ENCODE measurements at places on chromosomes 1 and 21. TPM values are rescaled to one million over a fixed set of nuclear protein-coding genes. Genes with fewer than 3 reads are reported as not detected.

- DNase-seq, result no peak
Measured at GRCh38 chr1:3699596-3699995, 47.3 kb downstream of the TP73 start.

The SPRR2G gene
- total RNA-seq, result not detected

- no peak for DNase-seq
Measured at GRCh38 chr1:244346972-244347618, 104.6 kb downstream of the ADSS2 start.

The NID1 gene
- total RNA-seq, result 107 TPM

DNA sequence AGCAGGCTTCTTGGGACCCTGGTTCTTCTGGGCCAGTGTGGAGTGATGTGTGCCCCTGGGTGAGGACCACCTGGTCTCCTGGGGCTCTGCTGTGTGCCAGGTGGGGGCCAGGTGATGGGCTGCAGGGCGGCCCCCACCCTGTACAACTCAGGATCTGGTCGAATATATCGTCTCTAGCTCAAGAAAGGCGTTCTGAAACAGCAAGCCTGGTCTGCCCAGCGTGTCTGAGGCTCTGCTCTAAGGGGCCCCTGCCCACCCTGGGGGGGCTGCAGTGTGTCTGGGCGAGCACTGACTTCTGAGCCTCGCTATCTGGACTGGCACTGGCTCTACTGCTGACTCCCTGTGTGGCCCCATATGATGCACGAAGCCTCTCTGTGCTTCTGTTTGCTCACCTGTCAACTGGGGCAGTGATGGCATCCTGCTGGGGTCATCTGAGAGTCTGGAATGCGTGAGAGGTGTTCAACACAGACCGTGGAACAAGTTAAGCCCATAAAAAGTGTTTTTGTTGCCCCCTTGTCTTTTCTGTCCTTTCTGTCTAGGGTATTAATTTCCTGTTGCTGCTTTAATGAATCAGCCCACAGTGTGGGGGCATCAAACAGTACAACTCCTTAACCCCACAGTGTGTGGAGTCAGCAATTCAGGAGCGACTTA lies 56.0 kb upstream of the TRAPPC10 start:
- no peak for DNase-seq

DNA sequence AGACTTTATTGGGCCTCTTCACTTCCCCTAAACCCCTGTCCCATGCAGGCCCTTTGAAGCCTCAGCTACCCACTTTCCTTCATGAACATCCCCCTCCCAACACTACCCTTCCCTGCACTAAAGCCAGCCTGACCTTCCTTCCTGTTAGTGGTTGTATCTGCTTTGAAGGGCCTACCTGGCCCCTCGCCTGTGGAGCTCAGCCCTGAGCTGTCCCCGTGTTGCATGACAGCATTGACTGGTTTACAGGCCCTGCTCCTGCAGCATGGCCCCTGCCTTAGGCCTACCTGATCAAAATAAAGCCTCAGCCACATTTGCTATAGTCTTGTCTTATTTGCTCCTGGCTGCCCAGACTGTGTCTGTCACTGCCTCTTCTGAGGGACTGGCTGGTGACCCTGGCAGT lies 5.5 kb downstream of the GSTM4 start:
- DNase-seq, result no peak

DNA sequence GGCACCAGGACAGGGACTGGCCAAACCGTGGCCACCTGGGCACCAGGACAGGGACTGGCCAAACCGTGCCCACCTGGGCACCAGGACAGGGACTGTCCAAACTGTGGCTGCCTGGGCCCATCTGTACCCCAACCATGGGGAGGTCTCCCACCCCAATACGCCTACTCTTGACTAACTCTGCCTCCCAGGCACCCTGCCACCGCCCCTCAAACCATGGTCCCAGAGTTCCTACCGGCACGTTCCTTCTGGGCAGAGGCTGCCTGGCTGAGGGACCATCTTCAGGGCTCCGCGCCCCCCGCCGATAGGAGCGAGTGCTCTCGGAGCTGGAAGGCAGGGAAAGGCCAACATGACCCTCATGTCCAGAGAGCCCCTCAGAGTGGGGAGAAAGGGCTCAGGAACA lies 6.3 kb upstream of the TCEA3 start:
- no peak for DNase-seq

- peak; percentile 38 for DNase-seq
Measured at GRCh38 chr21:45442276-45442675, 37.3 kb downstream of the COL18A1 start.

DNA sequence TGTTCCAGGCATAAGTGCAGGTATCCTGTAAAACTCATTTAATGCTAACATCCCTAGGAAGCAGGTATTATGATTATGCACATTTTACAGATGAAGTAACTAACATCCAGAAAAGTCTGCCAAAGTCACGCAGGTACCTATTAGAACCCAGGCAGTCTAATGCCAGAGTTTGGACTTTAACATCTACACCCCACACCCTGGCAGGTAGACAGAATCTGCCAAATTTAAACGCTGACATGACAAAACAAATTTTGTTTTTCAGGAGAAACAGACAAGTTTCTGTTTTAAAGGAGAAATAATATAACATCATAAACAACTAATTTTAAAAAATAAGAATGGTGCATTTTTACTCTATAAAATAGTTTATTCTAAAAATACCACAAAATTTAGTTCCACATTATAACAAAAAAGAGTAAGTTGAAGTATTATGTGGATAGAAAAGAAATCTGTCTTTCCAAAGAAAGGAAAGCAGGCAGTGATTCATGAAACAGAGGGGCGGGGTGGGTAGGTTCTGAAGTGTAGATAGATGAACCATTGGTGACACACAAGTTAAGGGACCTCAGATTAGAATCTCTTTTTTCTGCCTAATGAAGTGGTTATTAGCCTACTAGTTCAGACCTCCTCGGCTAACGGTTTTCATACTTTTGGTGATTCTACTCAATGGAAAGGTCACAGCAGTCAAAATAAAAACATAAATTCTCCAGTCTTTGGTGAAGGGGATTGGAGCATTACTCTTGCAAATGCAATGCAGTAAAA lies 1.7 kb downstream of the ASPM start:
- no peak for DNase-seq

DNA sequence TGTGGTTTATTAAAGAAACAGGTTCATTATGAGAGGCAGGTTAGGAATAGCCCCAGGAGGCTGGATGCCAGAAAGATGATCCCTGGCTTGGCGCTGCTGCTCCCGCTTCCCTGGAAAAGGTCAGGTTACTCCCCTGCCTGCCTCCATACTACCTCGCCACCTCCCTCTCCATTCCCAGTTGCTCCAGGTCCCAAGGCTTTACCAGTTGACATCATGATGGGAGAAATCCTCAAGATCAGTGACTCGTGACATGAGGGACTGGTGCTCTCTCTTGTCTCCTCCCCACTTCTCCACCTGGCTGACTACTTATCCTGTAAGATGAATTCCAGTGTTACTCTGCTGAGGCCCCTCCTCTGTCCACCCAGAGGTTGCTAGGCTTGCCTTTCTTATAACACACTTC lies 19.7 kb downstream of the VASH2 start:
- no peak for DNase-seq

DNA sequence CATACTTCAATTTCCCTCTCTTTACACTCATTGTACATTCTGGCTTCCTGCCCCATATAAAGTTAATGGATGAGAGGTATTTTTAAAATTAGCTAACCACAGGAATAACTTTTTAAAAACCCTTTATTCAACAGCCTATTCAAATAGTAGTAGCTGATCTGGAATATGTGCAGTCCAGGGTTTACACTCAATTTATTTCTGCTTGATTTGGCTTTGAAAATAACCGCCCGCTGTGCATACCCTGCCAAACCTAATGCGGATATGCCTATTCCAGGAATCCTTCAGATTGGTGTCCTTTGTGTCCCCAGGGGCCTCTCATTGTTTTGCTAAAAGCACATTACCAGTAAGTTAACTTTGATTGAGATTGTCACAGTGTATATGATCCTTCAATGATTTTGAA lies 1686.2 kb downstream of the PLA2G4A start:
- no peak for DNase-seq

The KRTAP21-3 gene
- not detected for total RNA-seq

DNA sequence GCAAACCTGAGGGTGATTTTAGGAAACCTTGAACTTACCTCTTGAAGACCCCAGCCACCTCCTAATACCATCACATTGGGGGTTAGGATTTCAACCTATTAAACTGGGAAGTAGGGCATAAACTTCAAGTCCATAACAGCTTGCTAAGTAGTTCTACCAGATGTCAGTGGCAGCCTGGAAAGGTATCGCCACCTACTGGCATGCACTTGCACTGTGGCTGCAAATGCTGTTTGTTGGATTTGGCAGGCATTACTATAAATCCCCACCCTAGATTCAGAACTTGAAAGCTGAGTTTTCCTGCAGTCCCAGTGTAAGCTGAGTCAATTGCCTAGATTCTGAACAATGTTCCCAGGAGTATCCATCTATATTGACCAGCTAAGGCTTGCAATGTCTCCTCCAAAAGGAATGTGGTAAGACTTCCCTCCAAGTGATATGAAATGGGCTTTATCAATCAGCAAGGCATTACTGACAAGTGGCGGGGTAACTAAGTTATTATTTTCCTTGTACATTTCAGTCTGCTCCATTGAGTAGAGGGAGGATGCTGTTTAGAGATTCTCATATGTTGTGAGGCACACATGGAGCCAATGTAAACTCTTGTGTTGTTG lies 474.5 kb downstream of the PTPRC start:
- DNase-seq, result peak; percentile 23

- no peak for DNase-seq
Measured at GRCh38 chr1:6873298-6874015, 88.2 kb downstream of the CAMTA1 start.

DNA sequence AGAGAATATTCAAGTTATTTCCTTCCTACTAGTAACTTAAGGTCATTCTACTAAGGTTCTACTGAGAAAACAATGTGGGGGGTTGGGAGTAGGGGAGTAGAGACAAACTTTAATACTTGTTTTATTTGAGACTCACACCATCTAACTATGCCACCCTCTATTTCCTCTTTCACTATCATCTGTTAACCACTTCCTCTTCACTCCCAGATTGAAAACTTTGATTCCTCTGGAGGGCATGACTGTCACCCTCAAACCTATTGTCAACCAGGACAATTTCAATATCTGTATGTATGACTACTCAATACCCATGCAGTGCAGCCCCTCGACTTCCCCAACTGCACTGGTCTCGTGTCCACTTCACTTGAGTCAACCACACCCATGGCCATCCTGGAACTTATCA lies 165.6 kb upstream of the POGK start:
- peak; percentile 10 for DNase-seq

The C1orf167 gene
- total RNA-seq, result 1.8 TPM

The PTGFR gene
- 0.63 TPM for total RNA-seq

The MRAP gene
- 0.32 TPM for total RNA-seq

The FCRL1 gene
- not detected for total RNA-seq

DNA sequence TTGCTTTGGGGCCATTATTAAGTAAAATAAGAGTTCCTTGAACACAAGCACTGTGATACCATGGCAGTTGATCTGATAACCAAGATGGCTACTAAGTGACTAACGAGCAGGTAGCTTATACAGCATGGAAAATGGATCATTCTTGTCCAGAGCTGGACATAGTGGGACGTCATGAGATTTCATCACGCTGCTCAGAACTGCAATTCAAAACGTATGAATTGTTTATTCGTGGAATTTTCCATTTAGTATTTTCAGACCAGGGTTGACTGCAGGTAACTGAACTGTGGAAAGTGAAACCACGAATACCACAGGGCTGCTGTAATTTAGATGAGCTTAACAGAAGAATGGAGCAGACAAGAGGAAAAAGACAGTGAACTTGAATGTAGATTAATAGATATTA lies 38.9 kb downstream of the CCDC18 start:
- DNase-seq, result no peak

GRCh38 chr1:65554829-65555228 lies 134.4 kb downstream of the LEPR start:
- no peak for DNase-seq

The TSPAN2 gene
- total RNA-seq, result 9.5 TPM

The GSTM5 gene
- 5.3 TPM for total RNA-seq

- DNase-seq, result no peak
Measured at GRCh38 chr1:155168456-155169210, 4.5 kb downstream of the KRTCAP2 start.

DNA sequence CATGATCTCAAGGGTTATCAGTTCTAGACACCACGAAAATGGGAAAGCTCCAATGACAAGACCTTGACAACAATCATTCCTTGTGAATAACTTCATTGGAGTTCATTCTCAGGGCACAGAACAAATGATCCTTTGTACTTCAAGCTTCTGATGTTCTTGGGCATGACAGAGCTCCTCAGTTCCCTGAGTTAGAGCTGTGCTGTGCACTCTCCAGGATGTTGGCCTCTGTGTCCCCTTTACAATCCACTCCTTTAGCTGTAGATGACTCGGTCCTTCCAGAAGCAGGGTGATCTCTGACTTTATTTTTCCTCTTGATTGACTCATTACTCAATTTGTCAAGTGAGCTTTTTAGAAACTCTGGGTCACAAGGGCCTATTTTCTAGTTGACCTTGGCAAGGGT lies 3.9 kb upstream of the FAM78B start:
- no peak for DNase-seq

The SHISAL2A gene
- total RNA-seq, result not detected

Measured in right cardiac atrium (tissue), 5 donors.